CD8-positive, alpha-beta memory T cell (primary cell): ENCODE measurements at places on chromosomes 7 and 10.

GRCh38 chr7:16447876-16448275 is 17.7 kb downstream of the SOSTDC1 start:
- DNase-seq: no peak

DNA sequence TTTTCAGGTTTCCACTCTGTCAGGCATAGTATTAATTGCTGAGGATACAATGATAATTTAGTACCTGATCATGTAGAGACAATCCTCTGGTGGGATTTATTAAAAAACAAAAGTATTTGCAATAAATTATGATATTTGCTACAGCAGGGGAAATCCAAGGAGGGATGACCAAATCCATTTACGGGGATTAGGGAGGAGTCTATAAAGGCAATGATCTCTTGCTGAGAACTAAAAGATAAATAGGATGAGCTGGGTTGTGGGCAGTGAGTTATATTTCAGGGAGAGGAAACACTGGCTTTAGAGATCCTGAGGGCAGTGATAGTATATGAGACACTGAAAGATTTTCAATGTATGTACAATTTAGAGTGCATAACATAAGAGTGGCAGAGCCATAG is 305.5 kb downstream of the GPR37 start:
- no peak for DNase-seq

DNA sequence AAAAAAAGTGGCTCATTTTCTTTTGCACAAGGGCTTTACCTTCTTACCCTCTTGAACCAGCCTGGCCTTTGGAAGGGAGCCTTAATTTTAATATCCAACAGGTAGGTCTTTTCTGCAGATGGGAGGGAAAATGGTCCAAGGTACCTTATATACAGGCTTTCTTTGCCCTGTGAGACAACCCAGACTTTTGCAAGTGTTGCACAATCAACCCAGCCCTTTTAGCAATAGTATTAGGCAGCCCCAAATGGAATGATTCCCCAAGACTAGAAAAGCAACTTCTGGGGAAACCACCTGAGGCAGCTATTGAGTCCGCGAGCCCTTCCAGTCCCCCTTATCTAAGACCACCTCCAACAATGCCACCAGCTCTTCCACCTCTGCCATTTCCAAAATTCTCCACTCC is 1138.3 kb downstream of the XPNPEP1 start:
- no peak for DNase-seq

DNA sequence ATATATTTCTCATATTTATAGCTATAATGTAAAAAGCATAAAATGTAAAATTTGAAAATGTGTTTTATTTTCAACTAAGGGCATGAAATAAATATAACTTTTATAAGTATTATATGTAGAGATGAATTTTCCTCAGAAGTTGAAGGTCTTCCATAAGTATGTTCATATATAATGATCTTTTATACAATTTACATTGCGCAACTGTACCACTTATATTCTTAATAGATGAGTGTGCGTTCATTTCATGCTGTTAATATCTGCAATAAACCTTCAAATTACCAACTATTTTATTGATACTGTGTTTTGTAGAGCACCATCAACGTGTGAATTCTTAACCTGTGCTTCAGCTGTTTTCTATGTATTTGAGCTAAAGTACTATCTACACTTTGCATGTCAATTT is 285.3 kb downstream of the CNTNAP2 start:
- no peak for DNase-seq

DNA sequence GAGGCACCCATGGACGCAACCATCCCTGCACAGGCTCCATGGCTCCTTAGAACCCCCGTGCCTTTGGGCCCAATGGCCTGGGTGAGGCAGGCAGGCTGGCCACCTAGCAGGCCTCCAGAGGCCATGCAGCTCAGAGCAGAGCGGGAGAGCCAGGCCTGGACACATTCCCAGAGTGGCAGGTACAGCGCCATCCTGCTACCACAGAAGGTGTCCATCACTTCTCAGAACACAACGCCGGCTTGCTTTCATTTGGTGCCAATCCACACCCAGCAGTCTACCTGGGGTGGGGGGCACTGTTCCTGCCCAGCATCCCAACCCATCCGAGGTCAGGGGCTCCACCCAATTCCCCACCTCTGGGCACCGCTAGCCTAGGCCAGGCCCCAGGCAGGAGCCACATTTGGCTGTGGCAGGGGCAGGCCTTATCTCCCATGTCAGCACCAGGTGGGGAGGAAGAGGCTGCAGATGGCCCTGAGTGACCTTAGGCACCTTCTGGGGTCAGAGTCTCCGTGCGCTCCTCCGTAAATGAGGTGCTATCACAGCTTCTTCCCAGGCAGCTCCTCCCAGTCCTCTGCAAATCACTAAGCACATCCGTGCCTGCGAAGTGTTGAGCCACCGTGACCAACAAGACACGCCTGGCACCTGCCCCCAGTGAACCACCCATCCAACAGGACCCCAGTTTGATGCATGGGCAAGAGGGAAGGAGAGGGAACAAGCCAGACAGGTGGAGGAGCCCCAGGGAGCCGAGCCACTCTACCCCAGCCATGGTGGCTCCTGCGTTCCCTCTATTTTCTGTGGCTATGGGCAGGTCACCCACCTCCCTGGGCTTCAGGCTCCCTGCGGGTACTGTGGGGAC is 14.2 kb downstream of the KCNH2 start:
- DNase-seq: no peak

DNA sequence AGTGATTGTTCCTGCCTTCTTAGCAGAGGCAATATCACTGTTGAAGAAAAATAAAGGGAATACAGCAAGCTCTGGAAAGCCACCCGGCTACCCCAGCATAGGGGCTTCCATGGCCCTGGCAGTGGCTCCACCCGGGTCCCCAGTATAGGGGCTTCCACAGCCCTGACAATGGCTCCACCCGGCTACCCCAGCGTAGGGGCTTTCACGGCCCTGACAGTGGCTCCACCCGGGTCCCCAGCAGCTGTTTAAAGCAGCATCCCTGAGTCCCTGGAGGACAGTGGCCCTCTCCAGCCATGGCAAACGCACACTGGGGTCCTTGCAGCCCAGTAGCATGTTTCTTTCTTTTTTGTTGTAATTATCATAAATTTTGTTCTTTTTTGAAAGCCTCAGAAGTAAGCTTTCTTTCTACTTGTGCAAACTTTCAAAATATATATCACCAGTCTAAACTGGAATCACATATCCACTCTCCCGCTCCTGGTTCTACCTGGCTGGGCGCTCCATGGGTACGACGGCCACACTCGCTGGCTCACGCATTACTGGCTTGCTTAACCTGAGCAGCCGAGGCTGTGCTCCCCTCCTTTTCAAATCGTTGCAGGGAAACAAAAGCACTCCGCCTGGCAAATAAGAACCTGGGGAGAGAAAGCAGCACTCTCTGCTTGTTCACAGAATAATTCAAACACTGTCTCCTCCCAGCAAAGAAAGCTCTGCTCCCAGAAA is 62.1 kb downstream of the TCERG1L start:
- DNase-seq: no peak

- no peak for DNase-seq
Observed at GRCh38 chr10:60439641-60440040, 50.0 kb upstream of the ANK3 start.

- DNase-seq: no peak
Observed at GRCh38 chr10:8405596-8405995, 351.1 kb downstream of the GATA3 start.

DNA sequence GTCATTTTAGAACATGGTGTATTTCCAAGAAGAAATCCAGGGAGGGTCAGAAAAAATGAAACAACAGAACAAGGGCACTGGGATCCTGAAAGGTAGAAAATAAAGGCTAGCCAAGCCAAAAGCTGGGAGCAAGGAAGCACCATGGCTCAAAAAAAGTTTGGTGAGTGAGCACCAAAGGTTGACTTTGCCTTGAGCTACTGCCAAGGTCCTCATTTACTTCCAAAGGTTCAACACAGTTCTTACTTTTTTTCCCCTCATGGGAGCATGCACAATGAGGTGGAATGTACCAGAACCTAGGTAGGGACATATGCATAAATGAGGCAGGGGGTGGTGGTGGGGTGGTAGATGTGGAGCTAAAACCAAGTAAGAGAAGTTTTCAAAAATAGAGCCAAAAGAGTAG is 182.8 kb downstream of the CPEB3 start:
- DNase-seq: no peak

- no peak for DNase-seq
Observed at GRCh38 chr7:69301253-69301652, 297.0 kb upstream of the AUTS2 start.

DNA sequence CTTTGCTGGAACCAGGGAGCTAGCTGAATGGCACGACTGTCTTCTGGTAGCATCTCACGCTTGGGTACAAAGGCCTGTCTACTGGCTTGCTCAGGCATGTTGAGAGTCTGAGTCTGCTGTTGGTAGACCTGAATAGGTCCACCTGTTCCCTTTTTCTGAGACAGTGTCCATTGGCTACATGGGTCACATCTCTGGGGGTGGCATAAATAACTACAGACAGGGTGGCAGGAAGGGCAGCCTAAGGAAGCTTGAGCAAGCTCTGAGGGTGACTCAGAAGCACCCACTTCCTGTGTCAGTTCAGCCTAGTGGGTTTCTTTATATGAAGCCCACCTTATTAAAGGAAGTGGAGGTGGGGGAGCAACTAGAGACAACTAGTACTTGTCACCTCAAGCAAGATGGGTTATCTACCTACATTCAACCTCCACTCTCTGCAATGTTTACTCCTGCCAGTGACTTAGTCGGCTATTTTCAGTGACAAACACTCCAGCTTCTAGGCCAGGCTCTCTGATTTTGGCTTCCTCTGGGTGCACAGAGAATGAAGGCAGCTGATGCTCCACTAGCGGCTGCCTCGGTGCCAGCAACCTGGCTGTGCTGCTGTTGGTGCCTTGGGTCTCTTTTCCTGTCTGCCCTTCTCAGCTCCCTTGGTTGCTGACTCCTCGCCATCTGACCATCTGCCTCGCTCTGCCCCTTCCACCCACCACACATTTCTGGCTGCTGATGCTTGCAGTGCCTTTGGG is 5.7 kb upstream of the ZYX start:
- peak; percentile 72 for DNase-seq

GRCh38 chr7:15675379-15675778 is 11.1 kb downstream of the MEOX2 start:
- no peak for DNase-seq

GRCh38 chr10:92901819-92902251 is 53.5 kb downstream of the EXOC6 start:
- DNase-seq: peak; percentile 57

DNA sequence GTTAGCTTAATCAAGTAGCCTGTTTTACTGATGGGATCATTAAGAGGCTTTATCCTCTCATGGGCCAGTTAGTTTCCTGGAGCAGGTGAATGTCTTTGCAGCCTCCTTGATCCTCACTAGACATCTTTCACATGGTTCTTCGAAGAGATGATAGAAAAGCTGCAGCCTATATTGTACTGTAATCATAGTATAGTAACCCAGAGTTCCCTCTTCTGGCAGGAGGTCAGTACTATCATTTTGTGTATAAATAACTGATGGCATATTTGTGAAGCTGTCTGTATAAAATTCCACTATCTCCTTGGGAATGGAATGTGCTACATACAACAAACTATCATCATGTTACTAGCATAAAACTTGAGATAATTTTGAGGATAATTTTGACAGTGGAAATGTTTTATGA is 123.8 kb upstream of the PRPS1L1 start:
- DNase-seq: no peak

- DNase-seq: no peak
Observed at GRCh38 chr7:159328096-159328495, 183.4 kb upstream of the VIPR2 start.

- no peak for DNase-seq
Observed at GRCh38 chr7:104294291-104294690, 34.1 kb upstream of the LHFPL3 start.

GRCh38 chr7:11858026-11858425 is 26.0 kb upstream of the THSD7A start:
- DNase-seq: no peak

GRCh38 chr7:127705461-127705959 is 53.5 kb downstream of the SND1 start:
- DNase-seq: no peak

GRCh38 chr10:59654007-59654406 is 55.6 kb downstream of the SLC16A9 start:
- DNase-seq: no peak

DNA sequence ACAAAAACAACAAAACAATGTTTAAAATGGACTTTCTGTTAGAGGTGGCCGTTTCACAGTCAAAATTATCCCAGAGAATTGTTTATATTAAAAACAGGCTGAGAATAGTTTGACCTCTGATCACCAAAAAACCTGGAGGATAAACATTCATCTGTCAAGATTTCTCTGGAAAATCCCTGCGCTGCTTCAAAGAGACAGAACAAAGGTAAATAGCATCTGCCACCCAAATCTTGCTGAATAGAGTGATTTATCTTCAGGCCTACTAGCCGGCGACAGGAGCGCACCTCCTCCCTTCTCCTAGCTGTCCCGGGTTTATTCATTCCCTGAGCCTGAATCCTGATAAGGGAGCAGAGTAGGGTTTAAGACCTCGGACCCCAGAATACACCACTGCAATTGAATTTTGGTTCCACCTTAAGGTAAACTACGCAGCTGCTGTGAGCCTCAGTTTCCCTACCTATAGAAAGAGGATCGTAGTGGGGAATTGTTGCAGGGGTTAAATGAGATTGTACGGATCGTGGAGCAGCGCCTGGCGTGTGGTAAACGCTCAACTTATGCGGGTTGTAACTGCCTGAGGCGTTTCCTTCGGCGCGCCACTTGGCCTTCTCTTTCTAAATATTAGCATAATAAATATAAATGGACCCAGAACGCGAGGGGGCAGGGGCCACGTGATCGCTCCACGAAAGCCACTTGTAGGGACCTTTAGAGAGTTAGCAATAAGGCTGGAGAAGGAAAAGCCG is 498 bp upstream of the ST7 start:
- DNase-seq: no peak

GRCh38 chr10:21733710-21734109 is 199.7 kb downstream of the MLLT10 start:
- no peak for DNase-seq

DNA sequence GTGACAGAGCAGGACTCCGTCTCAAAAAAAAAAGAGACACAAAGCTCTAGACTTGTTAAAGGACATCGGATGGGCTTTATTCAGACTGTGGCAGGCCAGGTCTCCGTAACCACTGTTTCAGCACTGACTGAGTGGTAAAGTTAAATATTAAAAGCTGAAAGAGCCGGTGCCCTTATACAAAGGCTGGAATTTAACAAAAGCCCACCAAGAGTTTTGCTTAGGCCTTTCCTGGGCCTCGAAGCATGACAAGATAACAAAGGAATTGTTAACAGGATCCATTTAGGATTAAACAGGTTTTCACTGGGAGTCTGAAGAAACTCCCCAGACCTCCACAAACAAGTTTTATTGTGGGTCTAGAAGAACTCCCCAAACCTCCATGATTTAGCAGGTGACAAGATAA is 727.8 kb downstream of the TYW1 start:
- DNase-seq: no peak
